ENCODE measurements at places on chromosomes 7 and 10. TPM values are rescaled to one million over a fixed set of nuclear protein-coding genes. Genes with fewer than 3 reads are reported as not detected.

GRCh38 chr7:136018104-136018503 is 40.9 kb upstream of the MTPN start:
- no peak for DNase-seq

DNA sequence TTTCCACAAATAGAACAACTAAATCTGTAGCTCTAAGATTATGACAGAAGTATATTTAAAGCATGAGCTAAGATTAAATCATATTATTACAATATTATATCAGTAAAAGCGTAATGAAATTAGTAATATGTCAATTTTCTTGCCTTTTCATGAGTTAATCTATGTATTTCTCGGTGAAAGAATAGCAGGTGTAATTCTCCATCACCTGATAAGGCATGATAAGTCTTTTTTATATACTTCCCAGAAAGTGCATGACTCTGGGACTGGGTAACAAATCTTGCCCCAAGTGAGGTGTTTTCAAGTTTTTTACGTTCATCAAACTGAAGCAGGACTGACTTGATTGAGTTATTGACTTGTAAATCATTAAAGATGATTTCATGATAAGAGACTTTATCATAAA is 100.5 kb downstream of the HECW1 start:
- DNase-seq: no peak

DNA sequence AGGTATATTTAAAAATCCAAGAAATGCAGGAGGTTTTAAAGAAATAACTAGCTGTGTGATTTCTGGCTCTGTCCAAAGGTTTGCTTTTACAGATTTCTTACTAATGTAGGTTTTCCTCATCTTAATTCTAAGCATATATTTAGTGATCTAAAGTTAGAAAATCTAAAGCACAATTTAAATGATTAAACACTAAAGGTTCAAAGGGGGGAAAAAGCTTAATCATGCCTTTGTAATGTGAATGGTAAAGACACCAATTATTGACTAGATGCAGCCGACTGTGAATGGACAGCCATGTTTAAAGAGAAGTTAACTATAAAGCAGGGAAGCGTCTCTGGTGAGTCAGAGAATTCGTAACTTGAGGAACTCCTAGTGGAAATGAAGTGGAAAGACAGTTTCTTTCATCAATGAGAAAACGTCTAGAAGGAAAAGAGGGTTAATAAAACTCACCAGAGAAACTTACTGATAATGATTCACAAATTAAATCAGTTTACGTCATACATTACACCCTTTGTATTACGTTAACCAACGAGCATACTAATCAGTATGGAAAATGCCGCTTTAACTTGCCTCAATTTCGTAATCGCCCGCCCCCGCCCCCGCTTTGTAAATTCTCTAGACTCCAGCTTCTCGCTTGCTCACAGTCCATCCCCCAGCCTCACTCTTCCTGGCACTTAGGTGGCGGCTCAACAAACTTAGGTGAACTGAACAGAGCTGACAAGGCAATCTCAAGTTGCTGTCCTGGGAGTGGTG is 1.1 kb upstream of the HBP1 start:
- DNase-seq: no peak

The C7orf57 gene
- total RNA-seq: 0.42 TPM

DNA sequence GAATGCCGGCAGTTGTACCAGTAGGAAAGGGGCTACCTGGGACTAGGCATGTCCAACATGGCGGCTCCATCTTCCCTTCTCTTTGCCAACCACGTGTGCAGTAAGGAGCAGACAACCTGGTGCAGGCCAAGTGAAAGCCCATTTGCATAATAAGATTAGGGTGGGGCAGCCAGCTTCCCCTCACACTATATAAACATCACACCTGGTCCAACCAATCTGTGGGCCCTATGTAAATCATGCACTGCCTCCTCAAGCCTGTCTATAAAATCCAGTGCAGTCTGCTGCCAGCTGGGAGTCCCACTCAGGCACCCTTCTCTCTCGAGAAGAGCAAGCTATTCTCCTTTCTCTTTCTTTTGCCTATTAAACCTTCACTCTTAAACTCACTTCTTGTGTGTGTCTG is 429.3 kb downstream of the CALN1 start:
- no peak for DNase-seq

The ZKSCAN5 gene
- total RNA-seq: 9.4 TPM

- DNase-seq: no peak
Measured at GRCh38 chr7:71229699-71230098, 97.8 kb downstream of the GALNT17 start.

DNA sequence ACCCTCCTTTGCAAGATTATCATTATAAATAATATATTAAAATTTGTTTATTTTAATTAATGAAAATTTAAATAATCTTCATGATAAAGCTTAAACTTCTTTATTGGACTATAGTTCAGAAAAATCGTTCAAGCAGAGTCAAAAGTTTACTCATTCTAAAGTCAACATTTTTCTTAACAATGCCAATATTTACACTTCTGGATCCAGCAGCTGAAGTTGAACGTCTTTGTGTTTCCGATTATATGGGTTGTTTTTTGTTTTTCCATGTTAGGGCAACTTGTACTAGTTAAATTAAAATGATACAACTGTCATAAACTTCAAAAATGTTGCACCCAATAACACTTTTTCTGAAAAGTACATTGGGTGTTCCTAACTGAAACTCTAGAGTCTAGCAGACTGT is 43.8 kb downstream of the GRB10 start:
- no peak for DNase-seq

The ZPBP gene
- 1.2 TPM for total RNA-seq

GRCh38 chr7:133330085-133330484 is 77.2 kb downstream of the EXOC4 start:
- DNase-seq: no peak

The ITPRID1 gene
- not detected for total RNA-seq

DNA sequence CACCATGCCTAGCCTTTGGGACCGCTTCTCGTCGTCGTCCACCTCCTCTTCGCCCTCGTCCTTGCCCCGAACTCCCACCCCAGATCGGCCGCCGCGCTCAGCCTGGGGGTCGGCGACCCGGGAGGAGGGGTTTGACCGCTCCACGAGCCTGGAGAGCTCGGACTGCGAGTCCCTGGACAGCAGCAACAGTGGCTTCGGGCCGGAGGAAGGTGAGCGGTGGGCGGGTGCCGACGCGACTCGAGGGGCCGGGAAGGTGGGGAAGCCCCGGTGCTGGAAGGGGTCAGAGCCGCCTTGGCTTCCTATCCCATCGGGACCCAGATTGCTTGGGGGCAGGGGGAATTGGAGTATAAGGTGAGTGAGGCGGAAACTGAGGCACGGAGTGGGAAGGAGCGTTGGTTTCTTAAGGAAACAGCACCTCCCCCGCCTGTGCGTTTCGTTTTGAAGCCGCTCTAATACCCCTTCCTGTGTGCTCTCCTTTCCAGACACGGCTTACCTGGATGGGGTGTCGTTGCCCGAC is 547 bp downstream of the DDIT4 start:
- peak; percentile 72 for DNase-seq

DNA sequence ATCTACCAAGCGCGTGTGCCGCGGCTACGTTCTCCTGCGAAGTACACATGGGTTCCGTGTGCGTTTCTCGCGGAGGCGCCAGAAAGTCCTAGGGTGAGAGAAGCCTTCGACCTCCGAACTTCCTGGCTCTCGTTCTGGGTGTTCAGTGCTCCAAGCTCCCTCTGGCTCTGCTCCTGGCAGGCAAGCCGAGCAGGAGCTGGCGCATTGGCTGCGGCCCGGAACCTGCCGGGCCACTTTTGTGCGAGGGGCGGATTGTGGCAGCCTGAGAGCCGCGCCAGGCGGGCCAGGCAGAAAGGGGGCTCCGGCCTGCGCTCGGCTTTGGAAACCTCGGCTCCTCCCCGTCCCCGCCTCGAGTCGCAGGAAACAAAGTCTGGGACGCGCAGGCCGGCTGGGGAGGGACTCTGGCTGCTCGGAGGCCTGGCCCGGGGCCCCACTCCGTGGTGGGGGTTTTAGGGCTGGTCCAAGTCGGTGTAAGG is 9.6 kb downstream of the EMX2 start:
- peak; percentile 73 for DNase-seq

GRCh38 chr10:77163670-77164348 is 473.8 kb downstream of the KCNMA1 start:
- DNase-seq: no peak

The PRKG1 gene
- 25.4 TPM for total RNA-seq

- no peak for DNase-seq
Measured at GRCh38 chr7:16397501-16398145, 23.7 kb downstream of the CRPPA start.

The INHBA gene
- total RNA-seq: 2.9 TPM

The CLDN3 gene
- total RNA-seq: 6.8 TPM

The SCD gene
- 45.8 TPM for total RNA-seq

DNA sequence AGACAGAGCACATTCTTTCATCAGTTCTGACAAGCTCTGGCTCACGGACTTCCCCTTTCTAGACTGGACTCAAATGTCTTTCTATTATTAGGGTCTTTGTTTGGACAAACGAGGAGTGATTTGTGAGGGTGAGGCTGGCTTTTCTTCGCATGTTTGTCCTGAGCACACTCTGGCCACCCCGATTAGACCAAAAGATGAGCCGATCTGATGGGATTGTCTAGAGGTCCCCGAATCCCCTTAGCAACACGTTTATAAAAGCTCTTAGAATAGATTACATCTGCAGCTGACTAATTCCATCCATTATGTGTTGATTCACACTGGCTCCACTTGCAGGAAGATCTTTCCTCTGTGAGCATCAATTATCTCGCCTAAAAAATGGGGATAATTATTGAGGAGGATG is 675.4 kb upstream of the AUTS2 start:
- no peak for DNase-seq

DNA sequence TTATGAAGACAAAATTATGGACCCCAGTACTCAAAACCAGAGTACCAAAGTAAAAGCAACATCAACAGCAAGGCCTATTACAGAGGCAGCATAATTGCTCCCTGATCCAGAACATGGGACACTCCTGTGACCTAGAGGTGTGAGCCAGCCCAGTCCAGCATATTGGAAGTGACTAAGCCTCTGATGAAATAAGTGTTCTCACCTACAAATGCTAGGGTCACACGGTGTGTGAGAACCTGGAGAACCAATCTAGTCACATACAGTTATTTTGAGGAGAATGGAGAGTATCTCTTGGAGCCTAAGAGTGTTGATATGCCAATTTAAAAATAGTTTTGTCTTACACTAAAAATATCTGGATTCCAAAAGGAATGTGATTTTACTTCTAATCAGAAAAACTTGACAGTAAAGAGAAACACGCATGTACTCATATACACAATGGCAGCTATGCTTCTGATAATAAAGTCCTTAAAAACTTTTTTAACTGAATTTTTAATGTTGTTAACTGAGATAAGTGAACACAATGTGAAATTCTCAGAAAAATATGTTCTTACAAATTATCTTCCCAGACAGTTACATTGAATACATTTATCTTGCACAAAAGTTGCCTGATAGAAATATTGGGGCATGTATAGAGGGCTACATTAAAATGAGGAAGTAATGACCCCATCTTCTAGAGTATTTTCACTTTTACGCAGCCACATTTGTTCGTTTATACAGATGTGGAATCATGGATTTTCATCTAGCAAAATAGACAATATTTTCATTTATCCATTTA is 56.8 kb upstream of the CD36 start:
- DNase-seq: no peak

GRCh38 chr10:97407211-97407951 is 6.2 kb upstream of the RRP12 start:
- DNase-seq: peak; percentile 63

Data from ureter (tissue), 1 donor.